ENCODE measurements at places on chromosomes 4 and X.

- no peak for DNase-seq
- H3K27me3 ChIP-seq: no peaks in the 10 kb centered on the region
- no peak overlapping the region for H3K4me3 ChIP-seq
- no peaks in the 10 kb centered on the region for H3K36me3 ChIP-seq
These were observed 238.9 kb downstream of the SLC7A11 start for GRCh38 chr4:138003248-138003647.

DNA sequence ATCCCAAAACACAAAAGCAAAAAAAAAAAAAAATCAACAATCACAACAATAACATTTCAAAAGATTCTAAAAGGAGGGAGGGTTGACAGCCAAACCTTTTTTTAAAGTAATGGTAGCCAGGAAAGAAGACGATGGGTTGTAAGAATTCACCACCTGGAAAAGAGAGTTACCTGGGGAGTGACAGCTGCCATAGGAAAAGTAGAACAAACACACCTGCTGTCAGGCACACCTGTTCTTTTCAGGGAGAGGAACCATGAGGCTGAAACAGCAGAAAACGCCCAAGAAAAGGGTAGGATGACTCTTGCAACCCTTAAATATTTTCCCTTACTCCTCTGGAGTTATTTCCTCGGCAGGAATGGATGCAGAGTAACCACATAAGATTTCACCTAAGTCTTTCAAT is 388.4 kb upstream of the TEX13C start:
- no peak for DNase-seq
- no peaks in the 10 kb centered on the region for H3K27me3 ChIP-seq
- no peak overlapping the region for H3K4me3 ChIP-seq

GRCh38 chr4:180828455-180829018 is 1414.7 kb upstream of the TENM3 start:
- H3K36me3 ChIP-seq: peaks cover 3% of the 10 kb centered on the region
- peaks cover 20% of the 10 kb centered on the region for H3K4me1 ChIP-seq
- no peaks in the 10 kb centered on the region for H3K27me3 ChIP-seq
- DNase-seq: peak; percentile 48
- no peak overlapping the region for H3K4me3 ChIP-seq

DNA sequence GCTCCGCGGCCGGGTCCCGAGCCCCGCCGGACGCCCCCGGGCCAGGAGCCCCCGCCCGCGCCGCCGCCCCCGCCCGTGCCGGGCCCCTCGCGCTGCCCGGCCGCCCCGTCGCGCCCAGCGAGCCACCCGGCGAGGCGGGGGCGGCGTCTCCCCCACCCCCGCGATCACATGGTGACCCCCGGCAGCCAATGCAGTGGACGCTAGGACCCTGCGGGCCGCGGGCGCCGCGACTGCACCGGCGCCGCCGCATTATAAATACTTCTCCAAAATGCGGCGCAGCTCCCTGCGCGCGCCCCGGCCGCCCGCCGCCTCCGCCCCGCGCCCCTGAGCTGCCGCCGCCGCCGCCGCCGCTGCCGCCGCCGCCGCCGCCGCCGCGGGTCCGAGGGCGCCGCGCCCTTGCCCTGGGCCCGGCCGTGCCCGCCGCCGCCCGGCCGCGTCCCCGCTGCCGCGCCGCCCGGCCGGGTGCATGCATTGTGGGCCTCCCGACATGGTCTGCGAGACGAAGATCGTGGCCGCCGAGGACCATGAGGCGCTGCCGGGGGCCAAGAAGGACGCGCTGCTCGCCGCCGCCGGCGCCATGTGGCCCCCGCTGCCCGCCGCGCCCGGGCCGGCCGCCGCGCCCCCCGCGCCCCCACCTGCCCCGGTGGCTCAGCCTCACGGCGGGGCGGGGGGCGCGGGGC is at the start of gene NAT8L:
Gene NAT8L (plus strand): TSS at position 282 of the 680 bp plus-strand sequence. CDS start 185 bp downstream, at position 467.
- H3K4me3 ChIP-seq: no peak within 1 kb of the TSS
- H3K36me3 ChIP-seq: no peaks in the 10 kb centered on the region
- H3K27me3 ChIP-seq: peaks cover 38% of the 10 kb centered on the region

GRCh38 chr4:85713005-85713404 is 238.1 kb downstream of the ARHGAP24 start:
- DNase-seq: no peak
- no peak overlapping the region for H3K27ac ChIP-seq
- H3K36me3 ChIP-seq: no peaks in the 10 kb centered on the region
- no peaks in the 10 kb centered on the region for H3K27me3 ChIP-seq

DNA sequence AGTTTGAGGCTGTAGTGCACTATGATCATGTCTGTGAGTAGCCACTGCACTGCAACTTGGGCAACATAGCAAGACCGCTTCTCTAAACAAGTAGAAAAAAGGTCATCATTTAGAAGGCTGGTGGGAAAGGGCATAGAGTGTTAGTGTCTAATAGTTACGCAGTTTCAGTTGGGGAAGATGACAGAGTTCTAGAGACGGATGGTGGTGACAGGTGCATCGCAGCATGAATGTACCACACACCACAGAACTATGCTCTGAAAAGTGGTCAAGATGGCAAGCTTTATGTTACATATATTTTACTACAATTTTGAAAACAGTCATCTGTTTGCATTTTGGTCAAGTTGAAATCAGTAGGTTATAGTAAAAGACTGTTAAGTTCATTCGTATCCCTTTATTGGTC is 23.7 kb upstream of the CLDN34 start:
- peaks cover 12% of the 10 kb centered on the region for H3K36me3 ChIP-seq
- no peak overlapping the region for H3K4me3 ChIP-seq
- peaks cover 8% of the 10 kb centered on the region for H3K4me1 ChIP-seq
- H3K27ac ChIP-seq: no peak overlapping the region
- no peaks in the 10 kb centered on the region for H3K27me3 ChIP-seq

DNA sequence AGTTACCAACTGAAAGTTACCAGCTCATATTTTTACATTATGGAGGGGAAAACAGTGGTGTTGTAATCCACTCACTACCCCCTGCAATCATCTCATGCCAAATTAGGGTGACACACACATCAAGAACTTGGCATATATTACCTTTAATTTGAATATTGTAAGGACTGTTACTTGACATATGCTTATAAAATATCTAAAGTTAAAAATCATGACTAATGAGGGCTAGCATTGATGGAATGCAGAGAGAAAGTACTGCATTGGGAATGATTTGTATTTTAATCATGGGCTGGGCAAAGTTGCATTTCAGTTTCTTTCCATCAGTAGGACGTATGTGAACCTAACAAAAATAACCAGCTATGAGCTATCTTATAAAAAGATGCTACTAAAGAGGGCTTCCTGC is 517.5 kb upstream of the GRIA3 start:
- H3K27me3 ChIP-seq: no peaks in the 10 kb centered on the region
- no peak overlapping the region for H3K4me3 ChIP-seq
- H3K4me1 ChIP-seq: no peaks in the 10 kb centered on the region
- no peaks in the 10 kb centered on the region for H3K36me3 ChIP-seq
- DNase-seq: no peak

DNA sequence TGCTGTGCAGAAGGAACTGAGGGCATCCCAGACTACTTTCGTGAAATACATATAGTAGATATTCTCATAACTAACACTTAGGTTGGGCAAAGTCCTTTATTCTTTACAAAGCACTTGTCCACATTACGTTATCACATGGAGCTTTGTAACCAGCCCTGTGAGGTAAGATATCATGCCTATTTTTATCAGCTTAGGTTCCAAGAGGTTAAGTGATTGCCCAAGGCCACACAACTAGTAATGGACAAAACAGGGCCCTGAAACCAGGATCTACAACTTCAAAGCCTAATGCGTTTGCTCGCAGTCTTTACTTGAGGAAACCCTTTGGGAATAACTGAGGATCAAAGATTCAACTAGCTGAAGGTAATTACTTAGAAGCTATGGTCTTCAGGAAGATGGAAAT is 261.5 kb downstream of the GPC3 start:
- no peak overlapping the region for H3K4me3 ChIP-seq
- no peaks in the 10 kb centered on the region for H3K36me3 ChIP-seq
- H3K27me3 ChIP-seq: no peaks in the 10 kb centered on the region

DNA sequence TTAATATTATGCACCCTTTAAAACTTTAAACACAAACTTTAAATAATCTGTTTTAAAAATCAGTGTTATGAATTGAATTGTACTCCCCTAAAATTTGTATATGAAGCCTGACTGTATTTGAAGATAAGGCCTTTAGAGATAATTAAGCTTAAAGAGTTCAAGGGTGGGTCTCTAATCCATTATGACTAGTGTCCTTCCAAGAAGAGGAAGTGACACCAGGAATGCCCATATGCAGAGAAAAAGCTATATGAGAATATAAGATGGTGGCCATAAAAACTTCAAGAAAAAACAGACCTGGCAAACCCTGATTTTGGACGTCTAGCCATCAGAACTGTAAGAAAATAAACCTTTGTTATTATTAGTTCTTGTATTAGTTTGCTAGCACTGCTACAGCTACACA is 29.0 kb downstream of the UGT2A2 start:
- H3K36me3 ChIP-seq: no peaks in the 10 kb centered on the region
- DNase-seq: no peak
- H3K4me3 ChIP-seq: no peak overlapping the region
- H3K27ac ChIP-seq: no peak overlapping the region
- no peaks in the 10 kb centered on the region for H3K27me3 ChIP-seq

DNA sequence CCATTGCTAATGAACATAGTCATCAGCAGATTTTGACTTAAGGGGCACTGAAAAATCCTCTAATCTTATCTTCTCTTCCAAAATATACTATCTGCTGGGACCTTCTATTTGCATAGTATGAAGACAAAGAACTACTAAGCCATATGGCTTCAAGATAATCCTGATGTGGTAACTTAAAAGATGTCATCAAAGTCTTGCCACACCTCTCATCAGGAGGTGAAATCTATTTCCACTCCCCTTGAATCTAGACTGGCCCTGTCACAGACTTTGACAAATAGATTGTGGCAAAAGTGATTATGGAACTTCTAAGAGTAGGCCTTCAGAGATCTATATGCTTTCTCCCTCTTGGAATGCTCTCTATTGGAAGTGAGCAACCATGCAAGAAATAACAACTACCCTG is 27.3 kb upstream of the TET2 start:
- H3K27me3 ChIP-seq: peaks cover 14% of the 10 kb centered on the region
- H3K36me3 ChIP-seq: no peaks in the 10 kb centered on the region
- no peaks in the 10 kb centered on the region for H3K4me1 ChIP-seq
- no peak overlapping the region for H3K27ac ChIP-seq

All from neural crest cell (in vitro differentiated cells).